Right forelimb (tissue), 1 donor: ENCODE measurements at places on chromosomes 3 and 15.

DNA sequence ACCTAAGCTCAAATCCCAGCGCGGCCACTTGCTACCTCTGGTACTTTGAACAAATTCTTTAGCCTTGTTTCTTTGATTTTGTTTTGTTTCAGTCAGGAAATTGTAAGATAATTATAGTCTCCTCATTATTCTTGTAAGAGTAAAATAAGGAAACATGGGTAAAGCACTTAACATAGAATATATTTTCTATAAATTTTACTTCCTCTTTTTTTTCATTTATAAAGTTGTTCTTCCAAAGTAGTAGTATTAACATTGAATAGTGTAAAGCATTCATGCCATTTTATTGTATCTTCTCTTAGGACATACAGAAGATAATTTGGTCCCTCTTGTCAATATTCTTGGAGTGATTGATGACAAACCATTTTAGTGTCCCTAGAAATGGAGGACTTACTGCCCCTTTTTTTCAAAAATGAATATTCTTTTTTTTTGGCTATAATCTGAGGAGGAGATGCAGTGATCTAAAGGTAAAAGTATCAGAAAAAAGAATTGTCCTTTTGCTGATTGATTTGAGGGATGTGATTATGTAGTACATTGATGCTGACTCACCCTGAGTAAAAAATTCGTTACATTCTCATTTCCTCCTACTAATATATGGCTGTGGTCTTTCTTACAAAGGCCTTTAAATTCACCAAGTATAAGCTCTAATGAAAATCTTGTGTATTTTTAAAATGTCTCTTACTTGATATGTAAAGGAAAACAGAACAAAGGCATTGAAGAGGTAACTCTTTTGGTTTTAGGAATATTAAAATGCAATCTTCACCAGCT, 51.0 kb downstream of the ALCAM start:
- no peak for DNase-seq

DNA sequence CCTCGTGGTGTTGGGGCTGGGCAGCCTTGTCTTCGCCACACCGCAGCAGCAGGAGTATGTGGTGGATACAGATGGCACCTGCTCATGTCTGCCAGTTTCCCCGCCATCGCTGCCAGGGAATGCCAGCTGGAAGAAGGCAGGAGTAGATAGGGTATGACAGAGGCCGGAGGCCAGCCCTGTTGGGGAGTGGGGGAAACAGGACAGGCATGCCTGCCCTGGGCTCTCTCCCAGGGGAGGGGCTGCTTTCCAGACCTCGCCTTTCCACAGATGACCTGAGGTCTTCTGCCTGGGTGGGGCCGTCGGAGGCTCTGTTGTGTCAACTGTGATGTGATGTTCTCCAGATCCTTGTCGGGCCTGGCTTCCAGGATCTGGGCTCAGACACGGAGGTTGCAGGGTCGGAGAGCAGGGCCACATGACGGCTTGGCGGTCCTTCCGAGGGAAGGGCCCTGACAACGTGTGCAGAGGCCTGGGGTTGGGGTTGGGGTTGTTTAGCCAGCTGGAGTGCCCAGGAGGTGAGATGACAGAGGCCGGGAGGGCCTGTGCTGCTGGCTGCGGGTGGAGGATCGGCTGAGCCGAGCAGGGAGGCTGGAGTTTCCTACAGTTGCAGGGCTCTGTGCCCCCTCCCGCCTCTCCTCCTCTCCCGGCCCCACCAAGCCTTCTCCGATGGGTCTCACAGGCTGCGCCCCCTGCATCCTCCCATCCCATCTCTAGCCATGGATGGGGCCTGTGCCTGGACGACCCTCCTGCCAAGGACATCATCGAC, 102.0 kb downstream of the TBC1D2B start:
- no peak for DNase-seq

- DNase-seq: no peak
These were observed 46.8 kb upstream of the GATM start for GRCh38 chr15:45425135-45425534.

GRCh38 chr3:111635403-111635802, 40.3 kb upstream of the ZBED2 start:
- no peak for DNase-seq

DNA sequence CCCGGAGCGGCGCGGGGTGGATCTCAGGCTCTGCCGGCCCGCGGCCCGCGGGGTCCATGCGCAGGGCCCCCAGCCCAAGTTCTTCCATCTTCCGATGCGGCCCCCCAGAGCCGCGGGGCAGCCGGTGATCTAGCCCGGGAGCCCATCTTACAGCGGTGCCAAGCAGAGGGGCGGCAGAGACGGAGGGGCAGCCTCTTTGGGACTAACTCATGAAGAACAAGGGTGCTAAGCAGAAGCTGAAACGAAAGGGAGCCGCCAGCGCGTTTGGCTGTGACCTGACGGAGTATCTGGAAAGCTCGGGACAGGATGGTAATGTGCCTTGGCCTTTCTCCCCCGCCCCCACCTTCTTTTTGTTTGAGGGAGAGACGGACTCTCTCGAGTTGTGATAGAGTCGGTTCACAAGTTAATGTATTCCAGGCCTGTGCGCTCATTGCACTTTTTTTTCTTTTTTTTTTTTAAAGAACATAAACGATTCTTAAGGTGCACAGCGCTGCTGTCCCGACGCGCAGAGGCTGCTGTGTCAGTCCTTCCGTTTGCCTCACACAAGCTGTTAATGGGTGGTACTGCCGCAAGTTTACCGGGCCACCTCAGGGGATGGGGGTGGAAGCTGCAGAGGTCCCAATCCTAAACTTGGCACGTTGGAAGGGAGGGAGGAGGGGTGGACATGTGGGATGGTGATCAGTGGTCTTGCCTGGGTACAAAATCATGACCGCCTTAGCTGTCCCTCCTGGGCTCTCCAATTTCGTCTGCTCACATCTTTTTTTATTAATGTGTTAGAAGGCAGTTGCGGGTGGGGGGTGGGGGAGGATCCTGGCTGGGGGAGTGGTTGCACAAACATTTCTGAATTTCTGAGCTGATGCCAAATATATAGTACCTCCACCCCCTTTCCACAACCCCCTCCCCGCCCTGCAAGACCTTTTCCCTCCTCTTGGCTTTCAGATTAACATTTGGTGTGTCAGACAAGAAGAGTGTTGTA, 801 bp downstream of the ARHGAP31 start:
- DNase-seq: peak; percentile 78

DNA sequence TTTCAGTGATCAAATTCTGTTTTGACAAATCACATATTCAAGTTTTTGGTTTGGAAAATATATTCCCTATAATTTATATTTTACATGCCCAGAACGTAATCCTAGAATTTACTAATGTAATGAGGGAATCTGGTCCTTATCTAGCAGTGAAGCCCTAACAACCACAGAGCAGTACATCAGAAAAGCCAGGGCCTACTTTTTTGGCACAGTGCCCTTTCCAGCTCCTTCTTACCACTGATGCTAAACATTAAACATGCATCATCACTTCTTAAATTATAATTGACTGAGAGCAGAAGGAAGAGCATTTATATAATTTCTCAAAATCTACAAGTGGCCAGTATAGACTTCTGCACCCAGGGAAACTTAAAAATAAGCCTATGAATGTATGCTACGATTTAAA, 66.7 kb downstream of the FBXL22 start:
- no peak for DNase-seq

GRCh38 chr15:99738021-99738847, 5.0 kb upstream of the LYSMD4 start:
- no peak for DNase-seq

- DNase-seq: no peak
These were observed 14.9 kb upstream of the NIPA2 start for GRCh38 chr15:22823495-22824128.

DNA sequence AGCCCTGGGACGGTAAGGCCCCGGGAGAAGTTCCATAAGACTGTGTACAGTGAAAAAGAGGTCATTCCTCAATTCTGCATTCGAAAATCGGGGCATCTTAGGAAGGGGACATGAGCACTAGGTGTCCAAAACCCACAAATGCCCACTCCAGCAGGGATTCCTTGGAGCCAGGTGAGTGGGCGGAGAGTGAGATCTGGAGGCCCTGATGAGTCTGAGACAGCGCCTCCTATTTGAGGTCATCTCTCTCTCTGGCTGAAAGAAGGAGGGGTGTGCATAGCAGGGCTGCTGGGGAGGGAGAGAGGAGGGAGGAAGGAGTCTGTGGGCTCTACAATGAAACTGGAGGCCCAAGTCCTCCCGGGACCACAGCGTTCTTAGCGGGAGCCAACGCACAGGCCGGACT, 38.1 kb upstream of the LACTB start:
- no peak for DNase-seq

- no peak for DNase-seq
These were observed 59.2 kb upstream of the HERC1 start for GRCh38 chr15:63892794-63893441.

GRCh38 chr15:58440922-58441321, 9.1 kb downstream of the LIPC start:
- DNase-seq: no peak

- no peak for DNase-seq
These were observed 306.8 kb upstream of the ATP11B start for GRCh38 chr3:182486463-182486862.

- no peak for DNase-seq
These were observed 73.1 kb downstream of the XXYLT1 start for GRCh38 chr3:195197765-195198425.

DNA sequence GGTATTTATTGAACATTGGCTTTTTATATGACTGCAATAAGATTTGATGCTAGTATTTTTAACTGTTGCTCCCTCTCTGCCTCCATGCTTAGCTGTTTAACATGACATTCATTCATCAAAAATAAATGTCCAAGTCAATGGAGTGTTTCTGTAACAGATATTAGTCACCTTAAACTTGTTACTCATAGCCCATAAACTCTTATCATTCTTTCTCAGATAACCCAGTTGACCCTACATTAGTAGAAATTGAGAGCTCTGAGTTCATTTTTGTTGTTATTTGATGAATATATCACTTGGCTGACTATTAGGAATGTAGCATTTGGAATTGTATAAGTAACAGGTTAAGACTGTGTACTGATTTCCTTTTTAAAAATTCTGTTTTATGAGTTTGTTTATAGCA, 201.1 kb downstream of the UBE2E2 start:
- DNase-seq: no peak

DNA sequence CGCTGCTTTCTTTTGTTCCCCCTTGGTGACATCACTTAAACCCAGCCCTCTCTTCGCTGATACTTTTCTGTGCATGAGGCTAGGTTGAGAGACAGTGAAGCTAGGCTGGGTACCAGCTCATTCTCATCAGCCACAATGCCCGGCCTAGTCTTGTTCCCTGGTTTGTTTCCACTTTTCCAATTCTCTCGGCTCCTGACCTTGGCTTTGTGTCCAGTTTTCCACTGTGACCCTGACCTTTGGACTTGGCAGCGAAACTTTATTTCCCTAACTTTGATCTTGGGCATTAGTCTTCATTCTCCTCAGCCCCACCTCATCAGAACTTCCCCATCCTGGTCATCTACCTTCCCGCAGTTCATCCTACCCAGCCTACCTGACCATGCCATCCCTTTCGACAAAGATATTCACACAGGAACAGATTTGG, 908 bp upstream of the ADPGK start:
- DNase-seq: no peak
